B cell (primary cell): ENCODE measurements at places on chromosomes 12 and 14. TPM values are rescaled to one million over a fixed set of nuclear protein-coding genes. Genes with fewer than 3 reads are reported as not detected.
A peak's percentile ranks its signal among the peaks of the same experiment; 100 is the strongest.

Gene OR4K17
- not detected in 2 replicates for total RNA-seq

Gene DHRS4
- 15.3 and 15.6 TPM in 2 replicates for total RNA-seq

Gene IL26
- not detected in 2 replicates for total RNA-seq

Gene CNTN1
- total RNA-seq = not detected in 2 replicates

Gene PRKAB1
- 56.4 and 59.6 TPM in 2 replicates for total RNA-seq

Gene ADAM21
- 0.24 TPM in 1 of 2 replicates, not detected in the other for total RNA-seq

DNA sequence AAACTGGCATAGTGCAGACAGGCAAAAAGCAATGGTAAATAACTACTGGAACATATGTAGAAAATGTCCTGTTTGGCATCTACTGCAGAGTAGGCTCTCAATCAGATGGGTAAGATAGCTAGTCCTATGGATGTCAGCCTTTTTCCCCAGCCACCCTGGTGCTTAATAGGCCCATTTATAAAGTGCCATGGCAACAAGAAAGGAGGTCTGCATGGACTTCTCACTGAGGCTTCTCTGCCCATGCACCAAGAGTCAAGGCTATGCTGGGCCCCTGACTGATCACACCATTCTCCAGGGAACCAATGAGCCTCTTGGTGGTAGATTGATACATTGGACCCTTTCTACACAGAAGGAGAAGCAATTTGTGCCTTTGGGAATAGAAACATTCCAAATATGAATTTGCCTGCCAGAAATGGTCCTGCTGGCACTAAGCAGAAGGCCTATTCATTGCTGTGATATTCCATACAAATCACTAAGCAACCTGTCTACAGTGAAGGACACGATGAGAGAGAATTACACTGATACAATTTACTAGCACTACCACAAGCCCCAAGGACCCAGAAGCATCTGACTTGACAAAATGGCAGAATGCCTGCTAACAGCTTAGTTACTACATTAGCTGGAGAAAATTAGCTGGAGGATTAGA is 43.8 kb downstream of the RESF1 start:
- DNase-seq = no peak

DNA sequence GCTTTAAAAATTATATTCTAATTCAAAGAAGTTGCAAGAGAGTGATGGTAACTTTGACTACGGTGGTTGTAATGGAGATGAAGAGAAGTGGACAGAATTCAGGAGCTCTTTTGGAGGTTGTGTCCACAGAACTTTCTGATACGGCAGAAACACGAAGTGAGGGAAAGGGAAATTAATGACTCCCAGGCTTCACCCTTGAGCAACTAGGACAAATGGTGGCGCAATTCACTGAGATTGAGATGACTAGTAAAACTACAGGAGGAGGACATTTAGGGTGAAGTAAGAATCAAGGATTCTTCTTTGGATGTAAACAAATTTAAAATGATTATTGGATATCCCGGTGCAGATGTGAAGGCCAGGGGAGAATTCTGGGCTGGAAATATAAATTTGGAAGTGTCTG is 212.6 kb downstream of the PTPRO start:
- DNase-seq = no peak

DNA sequence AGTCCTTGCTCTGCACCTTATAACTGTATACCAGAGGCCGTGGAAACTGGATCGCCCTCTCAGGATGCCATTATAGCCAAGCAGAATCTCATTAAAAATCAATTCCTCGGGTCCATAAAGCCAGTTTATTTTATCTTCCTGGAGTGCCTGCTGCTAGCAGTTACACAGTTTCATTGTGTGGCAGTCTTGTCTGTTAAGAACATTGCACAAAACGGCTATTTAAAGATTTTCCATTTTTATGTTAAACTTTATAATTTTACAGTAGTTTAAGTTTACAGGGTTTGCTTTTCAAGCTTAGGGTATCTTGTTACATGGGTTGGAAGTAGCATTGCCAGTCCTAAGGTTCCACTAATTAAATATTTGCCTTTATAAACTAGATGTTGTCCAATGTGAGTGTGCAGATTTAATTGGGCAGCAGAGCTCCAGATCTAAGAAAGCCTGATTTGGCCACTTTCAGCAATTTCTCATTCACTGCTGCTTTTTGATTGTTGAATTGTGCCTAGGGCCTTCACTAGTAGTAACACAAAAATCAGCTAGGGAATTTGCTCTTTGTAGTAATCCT is 17.0 kb downstream of the TMEM30B start:
- no peak for DNase-seq

- DNase-seq = no peak
Measured at GRCh38 chr12:131260954-131261353, 307.2 kb downstream of the ADGRD1 start.

- DNase-seq = peak; percentile 80
Measured at GRCh38 chr12:1117970-1118563, 127.0 kb downstream of the ERC1 start.

GRCh38 chr14:37594238-37594970 is 645 bp downstream of the FOXA1 start:
- no peak for DNase-seq

GRCh38 chr14:75905147-75905904 is 76.5 kb downstream of the TGFB3 start:
- no peak for DNase-seq

DNA sequence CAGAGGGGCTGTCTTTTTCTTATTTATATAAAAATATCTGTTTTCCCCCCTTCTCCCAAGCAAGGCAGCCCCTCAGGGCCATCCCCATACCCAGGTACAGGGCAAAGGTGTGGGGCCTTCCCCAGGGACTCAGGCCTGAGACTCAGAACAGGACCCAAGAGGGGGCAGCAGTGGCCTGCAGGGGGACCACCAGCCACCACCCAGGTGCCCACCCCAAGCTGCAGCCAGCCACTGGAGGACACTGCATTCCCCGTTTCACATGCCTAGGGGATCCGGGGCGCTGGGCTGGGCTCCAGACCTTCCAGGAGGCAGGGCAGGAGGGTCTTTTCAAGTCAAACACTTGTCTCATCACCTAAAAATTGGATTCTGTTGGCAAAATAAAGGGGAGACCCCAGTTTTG is 83.3 kb downstream of the SCARB1 start:
- no peak for DNase-seq
